ENCODE measurements at places on chromosomes 3 and 15. TPM values are rescaled to one million over a fixed set of nuclear protein-coding genes. Genes with fewer than 3 reads are reported as not detected.
A peak's percentile ranks its signal among the peaks of the same experiment; 100 is the strongest.

- H3K27ac ChIP-seq, result peak overlapping the region; percentile 62
- H3K36me3 ChIP-seq, result peaks cover 13% of the 10 kb centered on the region
Observed at GRCh38 chr3:20141851-20142250, 44.2 kb downstream of the SGO1 start.

GRCh38 chr15:71685420-71685993, 124.8 kb upstream of the NR2E3 start:
- no peak overlapping the region for H3K4me3 ChIP-seq
- H3K36me3 ChIP-seq, result no peaks in the 10 kb centered on the region
- peaks cover 10% of the 10 kb centered on the region for H3K27me3 ChIP-seq

- no peaks in the 10 kb centered on the region for H3K27me3 ChIP-seq
- peaks cover 8% of the 10 kb centered on the region for H3K4me1 ChIP-seq
- peaks cover 11% of the 10 kb centered on the region for H3K36me3 ChIP-seq
- no peak overlapping the region for H3K27ac ChIP-seq
- DNase-seq, result no peak
Observed at GRCh38 chr3:17398959-17399551, 343.4 kb downstream of the TBC1D5 start.

Gene SLC27A2
- 10.6 TPM for total RNA-seq

- H3K27me3 ChIP-seq, result no peaks in the 10 kb centered on the region
- DNase-seq, result peak; percentile 26
- peaks cover 8% of the 10 kb centered on the region for H3K36me3 ChIP-seq
Observed at GRCh38 chr3:160941885-160942494, 163.2 kb downstream of the B3GALNT1 start.

Gene NTRK3
- not detected for total RNA-seq

- no peaks in the 10 kb centered on the region for H3K27me3 ChIP-seq
- peaks cover 2% of the 10 kb centered on the region for H3K4me1 ChIP-seq
- H3K36me3 ChIP-seq, result no peaks in the 10 kb centered on the region
- H3K27ac ChIP-seq, result no peak overlapping the region
Observed at GRCh38 chr3:153029350-153029749, 132.7 kb upstream of the RAP2B start.

DNA sequence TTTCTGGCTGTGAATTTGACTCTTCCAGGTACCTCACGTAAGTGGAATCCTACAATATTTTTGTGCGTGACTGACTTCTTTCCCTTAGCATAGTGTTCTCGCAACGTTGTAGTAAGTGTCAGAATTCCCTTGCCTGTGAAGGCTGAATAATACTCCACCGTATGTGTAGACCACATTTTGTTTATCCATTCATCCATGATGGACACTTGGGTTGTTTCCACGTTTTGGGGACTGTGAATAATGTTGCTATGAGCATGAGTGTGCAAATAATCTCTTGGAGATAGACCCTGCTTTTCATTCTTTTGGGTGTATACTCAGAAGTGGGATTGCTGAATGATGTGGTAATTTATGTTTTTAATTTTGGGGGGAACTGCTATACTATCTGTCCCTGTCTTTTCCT, 82.2 kb downstream of the APBA2 start:
- peaks cover 3% of the 10 kb centered on the region for H3K4me1 ChIP-seq
- H3K27ac ChIP-seq, result no peak overlapping the region
- H3K36me3 ChIP-seq, result peaks cover 2% of the 10 kb centered on the region
- H3K27me3 ChIP-seq, result no peaks in the 10 kb centered on the region
- no peak for DNase-seq

GRCh38 chr3:186290796-186291195, 71.2 kb downstream of the DGKG start:
- H3K27ac ChIP-seq, result no peak overlapping the region
- H3K4me1 ChIP-seq, result no peaks in the 10 kb centered on the region
- no peak for DNase-seq
- no peaks in the 10 kb centered on the region for H3K36me3 ChIP-seq
- H3K27me3 ChIP-seq, result no peaks in the 10 kb centered on the region

Gene DHX36
- total RNA-seq, result 94.5 TPM

- no peak for DNase-seq
- no peaks in the 10 kb centered on the region for H3K36me3 ChIP-seq
- H3K4me1 ChIP-seq, result no peaks in the 10 kb centered on the region
- peak overlapping the region; percentile 33 for H3K27ac ChIP-seq
- H3K4me3 ChIP-seq, result no peak overlapping the region
- no peaks in the 10 kb centered on the region for H3K27me3 ChIP-seq
Observed at GRCh38 chr3:118406562-118406961, 628.1 kb downstream of the IGSF11 start.

Gene ZNF106
- total RNA-seq, result 47.5 TPM

Gene ONECUT1
- 341 TPM for total RNA-seq

GRCh38 chr3:27556887-27557286, 72.7 kb upstream of the SLC4A7 start:
- no peak overlapping the region for H3K4me3 ChIP-seq
- H3K4me1 ChIP-seq, result no peaks in the 10 kb centered on the region
- no peak for DNase-seq

Gene TAGLN3
- 9.0 TPM for total RNA-seq

DNA sequence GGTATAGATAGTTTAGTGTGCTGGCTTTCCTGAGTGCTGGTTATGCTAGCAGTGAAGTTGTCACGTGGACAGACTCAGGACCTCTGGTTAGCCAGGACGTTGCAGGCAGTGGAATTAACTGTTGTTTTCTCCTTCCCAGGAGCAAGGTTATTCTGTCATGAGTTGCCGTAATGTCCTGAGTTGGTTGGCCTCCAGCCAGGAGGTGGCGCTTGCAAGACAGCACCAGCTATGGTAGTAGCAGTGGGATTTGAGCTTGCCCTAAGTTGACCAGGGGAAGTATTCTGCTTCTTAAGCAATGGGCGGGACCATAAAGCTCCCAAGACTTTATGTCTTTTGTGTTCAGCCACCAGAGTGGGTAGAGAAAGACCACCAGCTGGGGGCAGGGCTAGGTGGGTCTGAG, 240.7 kb upstream of the DNAJC19 start:
- no peaks in the 10 kb centered on the region for H3K27me3 ChIP-seq
- H3K27ac ChIP-seq, result no peak overlapping the region

- H3K27me3 ChIP-seq, result no peaks in the 10 kb centered on the region
- H3K27ac ChIP-seq, result no peak overlapping the region
- DNase-seq, result no peak
- H3K36me3 ChIP-seq, result no peaks in the 10 kb centered on the region
Observed at GRCh38 chr3:79521221-79521848, 246.5 kb downstream of the ROBO1 start.

GRCh38 chr3:126522363-126522788, 1.6 kb upstream of the CHST13 start:
- H3K27ac ChIP-seq, result no peak overlapping the region
- H3K4me1 ChIP-seq, result no peaks in the 10 kb centered on the region
- no peak overlapping the region for H3K4me3 ChIP-seq
- H3K27me3 ChIP-seq, result peaks cover 38% of the 10 kb centered on the region
- no peaks in the 10 kb centered on the region for H3K36me3 ChIP-seq

DNA sequence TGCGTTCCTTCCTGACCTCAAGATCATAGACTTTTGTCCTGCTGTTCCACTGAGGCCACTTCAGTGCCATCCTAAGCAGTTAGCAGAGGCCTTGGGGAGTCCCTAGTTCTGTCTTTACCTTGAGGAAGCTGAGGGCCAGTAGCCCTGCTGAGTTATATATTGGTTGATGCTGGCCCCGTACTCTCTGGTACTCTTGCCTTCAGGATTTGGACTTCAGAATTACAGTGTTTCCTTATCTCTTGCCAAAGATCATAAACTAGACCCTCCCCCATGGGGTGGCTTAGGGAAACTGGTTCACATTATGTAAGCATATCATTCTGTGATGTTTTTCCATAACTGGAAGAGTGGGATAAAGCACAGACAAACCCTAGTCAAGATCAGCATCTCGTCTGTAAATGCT, 33.2 kb downstream of the KBTBD12 start:
- no peak overlapping the region for H3K27ac ChIP-seq
- H3K4me1 ChIP-seq, result no peaks in the 10 kb centered on the region
- H3K36me3 ChIP-seq, result no peaks in the 10 kb centered on the region
- DNase-seq, result no peak
- peaks cover 25% of the 10 kb centered on the region for H3K27me3 ChIP-seq

Gene RYR3
- 0.07 TPM for total RNA-seq

DNA sequence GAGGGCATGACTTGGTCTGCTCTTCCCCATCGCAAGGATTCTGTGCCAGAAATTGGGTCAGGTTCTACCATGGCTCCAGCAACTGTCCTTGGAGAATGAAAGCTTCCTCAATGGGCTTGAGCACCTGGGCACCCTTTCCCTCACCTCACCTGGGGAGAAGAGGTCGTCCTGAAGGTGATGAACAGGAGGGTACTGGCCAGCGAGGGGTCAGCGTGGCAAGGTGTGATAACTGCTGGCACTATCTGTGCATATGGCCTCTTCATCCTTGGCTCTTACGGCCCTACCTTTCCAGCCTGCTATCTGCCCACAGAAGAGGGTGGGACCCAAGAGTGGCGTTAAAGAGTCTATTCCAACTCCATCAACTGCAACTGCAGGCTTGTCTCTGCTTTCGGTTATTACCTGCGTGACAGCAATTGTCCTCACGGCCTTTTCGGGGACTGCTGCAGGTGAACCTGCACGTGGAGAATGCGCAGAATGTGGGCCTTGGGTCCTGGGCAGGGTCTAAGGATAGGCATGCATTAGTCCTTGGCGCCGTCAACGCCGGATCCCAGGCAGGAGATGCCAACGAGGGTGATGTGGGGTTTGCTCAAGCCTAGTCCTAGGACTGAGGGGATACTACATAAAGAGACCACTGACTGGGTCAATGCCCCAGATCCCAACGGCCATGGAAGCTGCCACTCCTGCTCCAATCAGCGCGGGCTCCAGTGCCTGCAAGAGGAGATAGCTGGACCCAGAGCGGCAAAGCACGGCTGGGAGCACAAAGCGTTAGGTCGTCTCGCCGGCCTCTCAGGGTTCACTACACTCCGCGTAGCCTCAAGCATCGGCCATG, 625 bp upstream of the RBM15B start:
- peaks cover 52% of the 10 kb centered on the region for H3K4me1 ChIP-seq
- H3K36me3 ChIP-seq, result peaks cover 36% of the 10 kb centered on the region
- no peak for DNase-seq
- H3K27me3 ChIP-seq, result no peaks in the 10 kb centered on the region
- peak overlapping the region; percentile 56 for H3K4me3 ChIP-seq
- H3K27ac ChIP-seq, result peak overlapping the region; percentile 89

DNA sequence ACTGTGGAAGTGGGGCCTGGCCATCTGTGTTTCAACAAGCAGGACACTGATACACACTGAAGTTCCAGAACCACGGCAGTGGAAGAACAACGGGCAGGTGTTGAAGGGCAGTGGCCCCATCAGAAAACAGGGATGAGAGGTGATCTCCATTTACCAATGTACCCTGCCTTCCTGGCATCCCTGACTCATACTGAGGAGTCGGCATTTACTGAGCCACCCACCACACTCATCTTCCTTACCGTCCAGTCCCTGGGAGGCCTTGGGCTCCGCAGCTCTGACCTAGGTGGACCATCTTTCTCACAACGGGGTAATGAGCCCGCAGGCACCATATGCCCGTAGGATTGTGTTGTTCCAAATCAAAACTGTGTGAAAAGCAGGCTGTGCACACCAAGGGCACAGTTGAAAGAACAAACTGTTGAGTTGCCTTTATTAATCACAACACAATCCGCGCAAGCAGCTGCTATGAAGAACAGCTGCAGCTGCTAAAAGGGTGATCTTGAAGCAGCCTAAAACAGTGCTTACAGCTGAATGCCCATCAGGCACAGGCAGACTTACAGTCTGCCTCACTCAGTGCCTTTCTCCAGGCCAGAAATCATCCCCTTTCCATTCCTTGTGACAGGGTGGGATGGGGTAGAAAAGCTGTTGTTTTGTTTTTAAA, 12.9 kb downstream of the MB21D2 start:
- H3K36me3 ChIP-seq, result peaks cover 13% of the 10 kb centered on the region
- no peak for DNase-seq
- H3K27ac ChIP-seq, result no peak overlapping the region
- peaks cover 21% of the 10 kb centered on the region for H3K4me1 ChIP-seq

DNA sequence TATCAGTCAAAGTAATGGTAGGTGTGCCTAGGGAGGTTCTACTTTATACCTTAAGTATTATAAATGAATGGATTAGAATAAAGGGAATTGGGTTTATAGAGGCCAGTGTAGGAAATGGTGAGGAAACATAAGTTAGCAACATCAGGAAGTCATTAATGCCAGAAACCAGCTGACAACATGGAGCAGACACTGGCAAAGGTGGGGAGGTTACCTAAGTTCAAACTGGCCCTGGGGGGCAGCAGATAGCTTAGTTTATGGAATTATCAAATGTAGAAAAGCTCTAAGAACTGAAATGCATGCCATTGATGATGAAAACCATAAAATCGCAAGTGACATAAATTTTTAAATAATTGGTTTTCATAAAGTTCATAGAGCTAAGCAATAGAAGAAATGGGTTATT, 498.6 kb downstream of the NAALADL2 start:
- H3K27ac ChIP-seq, result no peak overlapping the region
- H3K27me3 ChIP-seq, result no peaks in the 10 kb centered on the region
- DNase-seq, result no peak
- H3K4me3 ChIP-seq, result no peak overlapping the region

Gene NRROS
- total RNA-seq, result 2.0 TPM

GRCh38 chr3:64078966-64079365, 55.7 kb upstream of the PSMD6 start:
- H3K27ac ChIP-seq, result no peak overlapping the region
- DNase-seq, result no peak
- peaks cover 2% of the 10 kb centered on the region for H3K27me3 ChIP-seq
- H3K4me1 ChIP-seq, result peaks cover 6% of the 10 kb centered on the region
- no peaks in the 10 kb centered on the region for H3K36me3 ChIP-seq
- no peak overlapping the region for H3K4me3 ChIP-seq

Gene CEP63
- total RNA-seq, result 25.7 TPM

DNA sequence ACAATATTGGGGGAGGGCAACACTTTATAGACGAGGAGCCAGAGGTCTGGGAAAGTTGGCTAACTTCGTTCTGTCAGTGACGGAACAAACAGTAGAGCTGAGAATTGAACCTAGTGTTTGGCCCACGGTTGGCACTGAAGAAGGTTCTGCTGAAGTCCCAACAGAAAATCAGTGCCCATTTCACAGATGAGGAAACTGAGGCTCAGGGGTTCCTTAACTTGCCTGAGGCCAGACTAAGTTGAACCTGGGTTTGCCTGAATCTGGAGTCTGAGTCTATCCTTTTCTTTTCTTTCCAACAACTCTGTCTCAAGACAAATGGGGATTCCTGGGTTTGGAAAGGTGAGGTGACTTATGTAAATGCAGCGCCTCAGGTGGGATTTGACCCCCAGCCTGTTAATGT, 55.1 kb downstream of the SLC6A6 start:
- peaks cover 4% of the 10 kb centered on the region for H3K4me1 ChIP-seq
- no peak for DNase-seq
- peak overlapping the region; percentile 17 for H3K27ac ChIP-seq
- no peak overlapping the region for H3K4me3 ChIP-seq
- H3K36me3 ChIP-seq, result peaks cover 6% of the 10 kb centered on the region
- no peaks in the 10 kb centered on the region for H3K27me3 ChIP-seq

GRCh38 chr3:195129072-195129643, 141.8 kb downstream of the XXYLT1 start:
- DNase-seq, result no peak
- no peak overlapping the region for H3K27ac ChIP-seq
- H3K27me3 ChIP-seq, result no peaks in the 10 kb centered on the region
- peaks cover 6% of the 10 kb centered on the region for H3K4me1 ChIP-seq
- no peak overlapping the region for H3K4me3 ChIP-seq

Gene ADPRH
- total RNA-seq, result 3.7 TPM

Gene FANCD2OS
- total RNA-seq, result not detected

GRCh38 chr3:41362638-41363559, 163.6 kb downstream of the CTNNB1 start:
- no peaks in the 10 kb centered on the region for H3K27me3 ChIP-seq
- H3K4me1 ChIP-seq, result peaks cover 44% of the 10 kb centered on the region
- DNase-seq, result no peak
- H3K27ac ChIP-seq, result no peak overlapping the region
- H3K36me3 ChIP-seq, result no peaks in the 10 kb centered on the region

Gene ARPP21
- not detected for total RNA-seq
